ENCODE measurements at places on chromosomes 1 and 21. TPM values are rescaled to one million over a fixed set of nuclear protein-coding genes. Genes with fewer than 3 reads are reported as not detected.

Gene VPS45
- 22.2 TPM for total RNA-seq

Gene TENT5C
- 0.34 TPM for total RNA-seq

Gene FCN3
- not detected for total RNA-seq

Gene S100B
- total RNA-seq = not detected

Gene DMBX1
- not detected for total RNA-seq

Gene PIGR
- total RNA-seq = 14.5 TPM

Gene VASH2
- not detected for total RNA-seq

Gene PHTF1
- total RNA-seq = 7.5 TPM

Gene PTGFR
- not detected for total RNA-seq

Gene SLC6A17
- under 0.01 TPM for total RNA-seq

Gene MATN1
- total RNA-seq = not detected

Gene SLFNL1
- 0.21 TPM for total RNA-seq

Gene CFHR2
- not detected for total RNA-seq

Measured in nasal cavity respiratory epithelium epithelial cell of viscerocranial mucosa (primary cell).